ENCODE measurements at places on chromosomes 1 and 21. TPM values are rescaled to one million over a fixed set of nuclear protein-coding genes. Genes with fewer than 3 reads are reported as not detected.

DNA sequence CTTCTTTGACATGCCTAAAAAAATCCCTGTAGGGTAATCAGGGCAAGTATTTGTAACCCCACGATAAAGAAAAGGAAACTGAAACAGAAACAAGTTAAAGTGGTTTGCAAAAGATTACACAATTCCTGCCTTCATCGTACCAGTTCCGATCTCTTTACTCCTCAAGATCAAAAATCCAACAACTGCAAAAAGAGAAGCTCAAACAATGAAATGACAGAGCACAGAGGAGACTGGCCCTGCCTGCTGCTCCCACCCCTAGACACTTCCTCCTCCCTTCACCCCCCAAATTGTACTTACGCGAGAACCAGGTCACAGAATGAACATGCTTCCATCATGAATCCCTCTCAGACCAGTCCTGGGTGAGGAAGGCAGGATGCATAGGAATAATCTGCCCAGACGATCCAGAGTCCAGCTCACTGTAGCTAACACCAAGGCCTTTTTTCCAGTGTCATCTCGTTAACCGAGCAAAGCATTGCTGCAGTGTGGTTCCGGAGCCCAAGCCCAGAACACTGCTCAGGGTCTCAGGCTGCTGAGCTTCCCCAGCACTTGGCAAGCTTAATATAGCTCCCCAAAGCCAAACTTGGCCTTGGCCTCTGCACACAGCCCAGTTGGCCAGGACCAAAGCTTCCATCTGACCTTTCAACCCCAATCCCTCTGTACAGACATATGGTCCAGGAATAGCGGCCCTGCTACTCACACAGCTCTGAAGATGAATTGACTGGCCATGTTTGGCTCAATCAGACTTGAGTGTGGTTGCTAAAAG is 20.3 kb downstream of the RXRG start:
- peak; percentile 33 for DNase-seq

The ELF3 gene
- polyA plus RNA-seq: 487 TPM

The CLCA1 gene
- 176 TPM for polyA plus RNA-seq

- no peak for DNase-seq
Measured at GRCh38 chr1:50252196-50252595, 143.5 kb downstream of the ELAVL4 start.
